Osteoblast (primary cell): ENCODE measurements at places on chromosomes 2 and 18.

- no peak for DNase-seq
These were observed 29.8 kb downstream of the ARMC9 start for GRCh38 chr2:231228223-231228622.

DNA sequence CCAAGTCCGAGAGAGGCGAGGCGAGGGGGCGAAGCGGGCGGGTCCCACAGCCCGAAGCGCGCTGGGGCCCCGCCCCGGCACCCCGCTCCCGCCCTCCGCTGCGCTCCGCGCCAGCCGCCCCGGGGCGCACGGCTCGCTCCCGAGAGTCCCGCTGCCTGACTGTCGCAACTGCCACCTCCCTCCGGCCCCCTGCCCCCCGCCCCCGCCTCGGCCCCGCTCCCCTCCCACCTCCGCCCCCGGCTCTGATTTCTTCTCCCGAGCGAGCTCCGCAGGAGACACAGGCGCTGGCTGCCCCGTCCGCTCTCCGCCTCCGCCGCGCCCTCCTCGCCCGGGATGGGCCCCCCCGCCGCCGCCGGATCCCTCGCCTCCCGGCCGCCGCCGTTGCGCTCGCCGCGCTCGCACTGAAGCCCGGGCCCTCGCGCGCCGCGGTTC, at the start of gene WNT6:
Gene WNT6, plus strand, starts transcription at position 250 of the 432 bp plus-strand sequence. CDS start 233 bp downstream, outside the sequence.
- DNase-seq: peak; percentile 82

- peak; percentile 87 for DNase-seq
These were observed 126.6 kb downstream of the TMEM131 start for GRCh38 chr2:97868986-97869721.

DNA sequence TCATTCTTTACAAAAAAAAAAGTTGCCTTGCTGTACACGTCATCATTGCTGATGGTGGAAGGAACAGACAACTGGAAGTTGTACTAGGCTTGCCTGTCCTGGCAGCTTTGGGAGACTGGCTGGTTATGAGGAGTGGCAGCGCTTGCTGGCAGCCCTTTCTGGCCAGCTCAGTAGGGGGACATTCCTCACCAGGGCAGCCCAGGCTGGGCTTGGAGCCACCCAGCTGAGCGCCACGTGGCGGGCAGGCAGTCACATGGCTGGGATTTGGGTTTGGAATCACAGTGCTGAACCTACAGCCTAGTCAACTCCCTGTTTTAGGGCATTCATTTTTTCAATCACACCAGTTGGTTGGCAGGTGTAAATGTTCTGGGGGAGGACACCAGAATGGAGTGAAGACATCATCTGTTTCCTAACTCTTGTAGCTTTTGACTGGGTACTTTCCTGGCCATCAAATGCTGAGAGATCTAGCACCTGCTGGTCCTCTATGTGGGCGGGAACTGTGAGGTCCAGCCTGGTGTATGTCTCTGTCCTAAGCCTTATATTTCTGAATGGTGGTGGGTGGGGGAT, 139.3 kb downstream of the SETBP1 start:
- DNase-seq: no peak

DNA sequence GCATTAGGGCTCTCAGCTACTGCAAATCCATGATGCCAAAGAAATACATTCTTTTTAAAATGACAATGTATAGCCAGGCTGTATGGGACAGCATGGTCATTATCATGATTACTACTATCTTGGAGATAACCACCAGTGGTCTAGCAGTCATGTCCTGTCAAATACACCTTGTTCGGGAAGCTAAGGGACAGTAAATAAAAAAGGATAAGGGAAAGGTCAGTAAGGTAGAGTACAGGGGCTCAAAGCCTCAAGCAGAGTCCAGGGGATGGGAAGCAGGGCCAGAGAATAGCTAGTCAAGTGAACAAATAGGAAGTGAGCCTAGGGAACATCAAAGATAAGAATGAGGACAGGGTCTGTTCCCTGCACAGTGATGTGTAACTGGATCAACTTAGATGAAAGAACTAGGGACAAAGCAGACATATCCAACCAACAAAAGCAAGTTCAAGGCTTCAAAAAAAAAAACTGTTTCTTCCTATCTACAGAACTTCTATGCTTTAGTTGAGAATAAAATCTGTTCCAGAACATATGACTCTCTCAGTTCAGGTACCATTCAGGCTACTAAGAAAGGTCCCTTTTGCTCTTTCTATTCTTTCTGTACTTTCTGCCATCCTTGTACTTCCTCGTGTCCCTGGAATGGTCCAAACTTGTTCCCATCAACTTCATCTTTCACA, 62.9 kb upstream of the EHBP1 start:
- no peak for DNase-seq

DNA sequence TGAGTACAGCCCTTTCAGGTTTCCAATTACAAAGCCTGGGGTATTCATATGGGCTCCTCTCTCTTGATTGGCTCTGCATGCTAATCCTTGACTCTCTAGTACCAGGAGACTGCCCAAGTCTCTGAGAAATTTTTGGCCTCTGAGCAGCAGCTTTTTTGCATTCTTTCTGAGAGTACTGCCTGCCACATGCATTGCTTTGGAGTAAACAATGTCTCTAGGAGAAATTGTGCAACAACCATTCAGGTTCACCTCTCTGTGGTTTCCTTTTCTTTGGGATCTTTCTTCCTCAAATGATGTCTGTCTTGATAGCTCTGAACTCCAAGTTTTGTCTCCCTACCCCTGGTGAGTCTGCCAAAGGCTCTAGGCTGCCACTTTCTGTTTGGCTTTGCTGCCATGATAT, 115.8 kb upstream of the SETBP1 start:
- no peak for DNase-seq

DNA sequence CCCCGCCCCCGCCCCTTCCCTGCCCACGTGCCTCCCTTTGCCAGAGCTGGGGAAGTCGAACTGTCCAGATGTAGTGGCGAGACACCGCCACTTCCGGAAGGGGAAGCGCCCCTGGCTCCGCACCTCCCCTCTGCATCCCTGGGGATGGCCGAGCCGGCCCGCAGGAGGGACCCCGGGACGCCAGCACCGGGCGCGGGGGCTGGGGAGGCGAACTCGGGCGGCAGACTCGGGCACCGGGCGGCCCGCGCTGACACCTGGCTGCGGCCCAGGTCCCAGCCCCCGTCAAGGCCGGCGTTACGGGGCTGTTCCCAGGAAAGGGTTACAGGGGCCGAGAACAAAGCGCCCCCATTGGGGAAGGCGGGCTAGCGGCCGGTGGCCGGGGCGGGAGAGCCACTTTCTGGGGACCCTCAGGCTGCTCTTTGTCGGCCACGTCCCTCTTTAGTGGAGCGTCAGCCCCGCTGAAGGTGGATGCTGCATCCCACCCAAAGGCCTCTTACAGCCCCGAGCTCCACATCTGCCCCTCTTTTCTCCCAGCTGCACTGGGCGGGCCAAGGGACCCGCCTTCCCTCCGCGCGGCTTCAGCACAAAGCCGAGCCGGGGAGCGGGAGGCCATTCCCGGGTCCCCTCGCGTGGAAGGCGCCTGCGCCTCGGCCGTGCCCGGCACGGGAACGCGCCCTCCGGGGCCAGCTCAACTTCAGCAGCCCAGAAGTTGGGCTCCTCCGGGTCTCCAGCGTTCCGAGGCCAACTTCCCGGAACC, 1.3 kb downstream of the SDC1 start:
- DNase-seq: peak; percentile 97

DNA sequence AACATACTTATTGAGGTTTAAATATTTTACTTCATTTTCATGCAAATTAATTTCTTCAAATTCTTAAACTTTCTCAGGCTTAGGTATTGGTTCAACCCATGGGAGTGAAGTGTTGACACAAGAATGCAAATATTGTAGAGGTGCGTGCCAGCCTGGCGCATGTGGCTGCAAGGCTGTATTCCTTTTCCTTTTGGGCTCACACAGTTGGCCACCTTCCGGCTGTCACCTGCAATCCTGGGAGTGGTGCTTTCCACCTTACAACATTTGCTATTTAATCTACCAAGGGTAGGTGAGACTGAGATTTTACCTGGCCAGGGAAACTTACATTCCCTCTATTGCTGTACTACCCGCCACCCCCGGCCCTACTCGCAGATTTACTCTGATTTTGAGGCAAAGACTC, 141.1 kb downstream of the DCC start:
- DNase-seq: no peak

DNA sequence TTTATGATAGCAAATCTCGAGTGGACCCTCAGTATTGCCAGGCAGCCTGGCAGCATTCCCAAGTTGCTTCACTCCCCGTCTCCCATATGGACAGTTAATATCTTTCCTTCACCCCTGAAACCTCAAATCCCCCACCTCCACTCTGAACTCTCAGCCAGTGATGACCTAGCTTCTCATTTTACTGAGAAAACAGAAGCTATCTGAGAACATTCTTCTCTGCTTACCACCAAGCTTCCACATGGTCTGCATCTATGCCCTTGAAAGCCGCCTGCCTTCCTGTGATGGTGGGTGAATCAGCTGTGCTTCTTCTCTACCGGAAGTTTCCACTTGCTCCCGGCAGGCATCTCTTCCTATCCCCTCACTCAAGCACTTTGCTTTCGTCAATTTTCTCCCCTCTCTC, 529.2 kb downstream of the EPHA4 start:
- DNase-seq: no peak

DNA sequence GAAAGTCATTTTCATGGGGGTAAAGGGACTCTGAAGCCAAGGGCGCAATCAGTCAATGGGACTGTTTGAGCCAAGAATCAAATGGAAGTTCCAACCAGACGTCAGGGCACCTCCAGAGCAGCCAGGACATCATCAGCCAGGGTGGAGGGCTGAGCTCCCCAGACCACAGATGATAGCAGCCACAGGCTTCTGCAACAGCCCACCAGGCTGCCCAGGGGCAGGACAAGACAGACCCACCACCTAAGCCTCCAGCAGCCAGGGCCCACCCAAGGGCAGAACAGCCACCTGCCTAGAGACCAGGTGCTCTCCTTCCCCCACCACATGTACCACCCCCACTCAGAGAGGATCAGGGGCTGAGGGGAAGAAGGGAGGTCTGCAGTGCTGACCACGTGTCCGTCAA, 53.8 kb upstream of the SLC66A3 start:
- DNase-seq: no peak

DNA sequence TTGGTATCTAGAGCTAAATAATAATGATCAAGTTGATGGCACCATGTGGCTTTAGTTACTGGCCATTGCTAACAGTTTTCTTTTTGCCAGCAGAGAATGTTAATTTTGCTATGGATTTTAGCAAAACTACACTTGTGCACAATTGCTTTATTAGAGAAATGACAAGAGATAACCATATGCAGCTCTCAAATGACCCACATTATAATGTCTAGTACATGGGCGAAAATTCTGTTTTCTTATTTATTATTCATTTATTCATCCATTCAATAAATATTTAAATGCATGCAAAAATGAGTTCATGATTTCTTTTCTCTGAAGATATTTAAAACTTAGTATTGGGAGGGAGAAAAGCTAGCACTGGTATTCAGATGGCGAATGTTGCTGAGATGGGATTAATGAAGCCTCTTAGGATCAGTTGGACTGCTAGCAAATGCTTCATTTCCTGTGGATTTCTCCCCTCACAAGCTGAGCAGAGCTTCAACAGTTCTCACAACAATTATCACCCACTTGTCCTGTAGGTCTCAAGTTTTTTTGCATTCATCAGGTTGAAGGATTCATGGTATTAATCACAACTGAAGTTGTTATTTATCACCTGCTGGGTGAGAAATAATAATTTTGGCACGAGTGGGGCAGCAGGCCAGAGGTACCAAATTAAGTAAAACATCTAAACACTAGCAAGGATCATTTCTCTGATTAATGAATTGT, 95.2 kb downstream of the MTX2 start:
- DNase-seq: no peak

DNA sequence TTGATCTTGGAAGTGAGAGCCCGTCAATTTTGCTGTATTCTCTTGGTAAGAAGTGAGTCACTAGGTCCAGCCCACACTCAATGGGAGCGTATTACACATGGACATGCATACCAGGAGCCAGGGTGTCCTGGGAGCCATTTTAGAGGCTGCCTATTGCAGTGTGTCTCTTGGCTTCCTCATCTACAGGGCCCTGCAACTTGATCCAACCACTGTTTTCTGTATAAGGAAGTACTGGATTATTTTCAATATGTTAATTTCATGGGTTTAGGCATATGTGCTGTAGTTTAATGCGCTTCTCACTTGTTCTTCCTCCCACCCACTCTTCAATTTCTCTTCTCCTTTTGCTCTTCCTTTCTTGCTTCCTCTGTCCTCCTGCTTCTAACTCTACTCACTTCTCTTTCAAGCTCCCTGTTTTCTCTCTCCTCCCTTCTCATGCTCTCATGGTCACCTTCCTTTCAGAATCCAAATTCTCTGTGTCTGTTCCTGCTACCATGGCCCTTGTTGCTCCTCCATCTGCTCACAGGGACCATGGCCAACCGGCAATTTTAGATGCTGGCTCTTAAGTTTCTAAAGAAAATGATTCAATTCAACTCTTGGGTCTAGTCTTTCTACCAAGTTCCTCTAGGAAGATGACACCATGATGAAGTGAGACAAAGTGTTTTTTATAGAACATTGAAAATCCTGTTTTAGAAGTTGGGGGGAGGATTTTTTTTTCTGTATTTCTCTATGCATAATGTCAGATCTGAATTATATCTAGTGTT, 152.0 kb upstream of the ZEB2 start:
- peak; percentile 59 for DNase-seq

DNA sequence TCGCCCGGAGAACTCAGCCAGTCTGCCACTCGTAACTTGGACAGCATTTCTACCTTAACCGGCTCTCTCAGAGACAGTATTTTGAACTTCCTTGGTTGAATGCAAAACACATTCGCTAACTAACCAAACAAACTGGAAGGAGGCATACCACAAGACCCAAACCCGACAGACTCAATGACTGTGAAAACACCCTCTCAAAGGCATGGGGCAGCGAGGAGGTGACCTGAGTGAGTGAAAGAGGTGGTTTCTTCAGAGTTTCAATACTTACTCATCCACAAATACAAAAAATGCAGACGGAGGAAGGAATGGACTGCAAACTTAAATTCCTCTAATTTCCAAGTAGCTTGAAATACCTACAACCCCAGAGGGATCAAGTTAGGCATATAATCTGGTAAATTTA, 132.9 kb downstream of the GAREM1 start:
- DNase-seq: peak; percentile 57

GRCh38 chr2:22885245-22885644, 499.7 kb upstream of the KLHL29 start:
- no peak for DNase-seq

GRCh38 chr2:66460031-66460430, 25.1 kb downstream of the MEIS1 start:
- no peak for DNase-seq

- no peak for DNase-seq
These were observed 161.2 kb upstream of the EPAS1 start for GRCh38 chr2:46135958-46136357.

- no peak for DNase-seq
These were observed 16.7 kb upstream of the MSGN1 start for GRCh38 chr2:17799301-17800120.
